ENCODE measurements at places on chromosomes 16 and 17.

GRCh38 chr17:17361543-17361866 lies 58.3 kb downstream of the NT5M start:
- no peak for DNase-seq

GRCh38 chr17:37551788-37552187 lies 57.4 kb downstream of the SYNRG start:
- no peak for DNase-seq

DNA sequence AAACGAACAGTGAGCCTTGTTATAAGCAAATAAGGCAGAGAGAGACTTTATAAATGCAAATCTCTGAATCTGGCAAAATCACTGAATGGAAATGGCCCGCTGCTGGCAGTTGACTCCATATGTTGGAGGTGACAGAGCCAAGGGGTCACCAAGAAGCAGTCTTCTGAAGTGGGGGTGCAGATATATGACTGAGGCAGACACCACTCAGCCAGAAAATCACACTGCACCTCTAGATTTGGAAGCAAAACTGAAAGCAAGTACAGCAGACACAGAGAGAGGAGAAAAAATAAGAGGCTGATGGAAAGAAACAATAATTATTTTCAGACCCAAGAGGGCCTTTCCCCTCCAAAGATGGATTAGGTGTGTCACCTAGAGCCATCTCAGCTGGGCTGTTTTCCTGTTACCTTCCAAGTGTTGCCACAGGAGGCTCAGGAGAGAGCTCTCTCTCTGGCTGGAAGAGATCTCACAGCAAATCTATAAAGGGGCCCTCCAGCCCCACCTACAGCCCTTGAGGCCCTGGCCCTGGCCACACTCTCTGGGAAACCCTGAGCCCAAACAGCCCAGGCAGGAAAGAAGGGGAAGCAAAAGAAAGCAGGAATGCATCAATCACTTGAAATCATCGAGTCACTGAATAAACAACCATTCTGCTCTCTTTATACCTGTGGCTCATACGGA lies 585.1 kb upstream of the PSMD7 start:
- DNase-seq, result no peak

DNA sequence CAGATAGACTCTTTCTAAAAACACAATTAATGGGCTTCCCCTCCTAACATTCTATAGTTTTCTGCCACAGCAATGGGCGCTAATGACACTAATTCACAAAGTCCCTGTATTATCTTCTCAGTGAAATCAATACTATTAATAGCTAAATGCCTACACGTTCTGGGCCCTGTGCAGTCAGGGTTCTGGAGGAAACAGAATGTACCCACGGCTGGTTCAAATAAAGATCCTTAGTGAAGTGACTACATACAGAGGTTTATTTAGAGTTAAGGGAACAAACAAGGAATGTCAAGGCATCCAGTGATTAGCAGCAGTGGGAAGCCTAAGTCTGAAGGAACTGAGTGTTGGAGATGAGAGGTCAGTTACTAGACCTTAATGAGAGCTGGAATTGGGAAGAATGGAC lies 43.5 kb upstream of the MTMR4 start:
- DNase-seq, result no peak

DNA sequence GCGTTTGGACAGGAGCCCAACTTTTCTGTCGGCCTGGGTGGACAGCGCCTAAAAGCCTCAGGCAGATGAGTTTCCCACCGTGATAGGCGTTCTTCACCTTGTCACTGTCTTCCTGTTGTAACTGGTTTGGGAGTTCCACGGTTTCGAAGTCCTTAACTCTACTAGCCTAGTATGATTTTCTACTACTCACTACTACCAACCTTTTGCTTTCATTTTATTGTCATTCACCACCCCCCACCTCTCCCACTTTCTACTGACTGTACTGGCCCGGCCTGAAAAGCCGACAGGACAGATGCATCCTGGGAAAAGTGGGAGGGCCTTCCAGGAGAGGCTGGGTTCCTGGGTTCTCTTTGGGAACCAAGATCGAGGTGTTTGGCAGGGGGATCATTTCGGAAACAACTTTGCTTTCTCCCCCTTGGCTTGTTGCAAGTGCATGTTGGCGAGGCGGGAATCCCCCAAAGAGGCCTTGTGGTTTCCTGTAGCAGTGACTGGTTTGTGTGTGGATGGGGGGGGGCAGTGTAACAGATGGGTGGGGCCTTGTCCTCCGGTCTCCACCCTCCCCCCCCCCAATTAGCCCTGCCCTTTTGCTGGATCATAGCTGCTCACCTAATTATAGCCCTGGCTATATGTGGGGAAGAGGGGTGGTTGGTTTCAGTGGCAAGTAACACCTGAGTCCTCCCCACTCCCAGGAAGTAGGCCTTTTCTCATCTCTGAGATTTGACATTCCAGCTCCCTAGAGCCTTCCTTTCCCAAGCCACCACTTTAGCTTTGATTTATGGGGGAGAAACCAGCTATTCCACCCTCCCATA lies 1.4 kb downstream of the EIF5A start:
- DNase-seq, result peak; percentile 81

DNA sequence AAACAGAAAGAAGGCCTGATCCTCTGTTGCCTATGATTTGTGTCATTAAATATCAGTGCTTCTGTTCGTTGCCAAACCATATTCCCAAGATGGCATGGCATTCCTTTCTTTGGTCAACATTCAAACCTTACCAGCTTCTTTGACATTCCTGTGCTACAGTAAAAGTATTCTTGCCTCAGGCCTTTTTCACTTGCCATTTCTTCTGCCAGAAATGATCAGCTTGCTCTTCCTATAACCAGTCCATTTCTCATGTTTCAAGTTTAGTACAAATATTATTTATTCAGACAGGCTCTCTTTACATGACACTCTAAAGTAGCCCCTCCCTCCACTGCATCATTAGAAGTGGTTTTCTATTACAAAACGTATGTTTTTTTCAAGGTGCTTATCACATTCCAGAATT lies 278.3 kb downstream of the KCNJ2 start:
- no peak for DNase-seq

Data from suppressor macrophage (primary cell).